Nucleus accumbens (tissue), 56 donors: ENCODE measurements at places on chromosomes 4 and X.
A peak's percentile ranks its signal among the peaks of the same experiment; 100 is the strongest.

DNA sequence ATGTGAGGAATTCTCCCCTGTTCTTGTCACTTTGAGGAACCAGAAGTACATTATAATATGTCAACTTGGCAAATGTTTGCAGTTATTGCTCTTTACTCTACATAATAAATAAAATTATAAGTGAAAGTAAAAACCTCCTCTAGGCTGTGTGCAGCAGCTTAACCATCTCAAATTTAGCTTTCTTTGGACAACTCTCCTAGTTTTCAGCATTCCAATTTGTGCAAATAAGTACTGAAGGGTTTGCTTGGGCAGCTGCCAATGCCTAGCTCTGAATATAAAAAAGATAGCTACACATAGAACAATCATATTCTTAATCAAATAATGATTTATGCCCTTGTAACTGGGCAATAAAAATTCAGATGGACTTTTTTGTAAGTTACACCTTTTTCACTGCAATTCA is 82.5 kb downstream of the GASK1B start:
- no peak for DNase-seq

GRCh38 chrX:9171841-9172463 is 138.0 kb upstream of the FAM9B start:
- DNase-seq: no peak

GRCh38 chrX:55489314-55490009 is at the start of gene USP51:
Gene USP51, minus strand, starts transcription at chrX:55489848. Its CDS starts 909 bp downstream, at chrX:55488939.
- DNase-seq: peak; percentile 13

DNA sequence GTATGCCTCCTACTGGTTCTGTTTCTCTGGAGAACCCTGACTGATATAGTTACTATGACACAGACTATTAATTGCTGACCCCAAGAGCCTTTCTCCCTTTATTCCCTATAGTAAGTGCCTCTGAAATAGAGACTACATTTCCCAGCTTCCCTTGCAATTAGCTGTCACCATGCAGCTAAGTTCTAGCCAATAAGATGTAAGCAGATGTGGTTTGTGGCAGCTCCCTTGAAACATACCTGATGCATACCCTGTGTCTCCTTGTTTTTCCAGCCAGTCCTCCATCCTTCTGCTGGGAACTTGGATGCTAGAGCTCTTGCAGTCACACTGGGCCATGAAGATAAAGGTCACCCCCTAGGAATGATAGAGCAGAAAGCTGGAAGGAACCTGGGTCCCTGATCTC is 9.7 kb upstream of the TMEM165 start:
- no peak for DNase-seq

DNA sequence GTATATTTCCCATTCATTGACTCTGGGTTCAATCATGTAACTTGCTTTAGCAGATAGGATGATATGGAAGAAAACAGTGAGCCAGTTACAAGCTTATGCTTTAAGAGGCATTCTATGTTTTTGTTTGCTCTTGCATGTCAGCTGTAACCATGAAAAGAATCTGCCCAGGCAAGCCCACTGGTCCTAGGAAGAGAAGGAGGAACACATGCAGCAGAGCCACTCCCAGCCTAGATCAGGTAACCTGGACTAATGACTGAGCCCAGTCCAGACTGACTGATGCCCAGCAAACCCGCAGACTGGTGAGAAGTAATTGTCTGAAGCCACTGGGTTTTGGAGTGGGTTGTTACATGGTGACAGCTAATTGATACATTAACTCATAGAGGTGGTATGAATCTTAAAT is 167.9 kb downstream of the COL4A6 start:
- DNase-seq: no peak

DNA sequence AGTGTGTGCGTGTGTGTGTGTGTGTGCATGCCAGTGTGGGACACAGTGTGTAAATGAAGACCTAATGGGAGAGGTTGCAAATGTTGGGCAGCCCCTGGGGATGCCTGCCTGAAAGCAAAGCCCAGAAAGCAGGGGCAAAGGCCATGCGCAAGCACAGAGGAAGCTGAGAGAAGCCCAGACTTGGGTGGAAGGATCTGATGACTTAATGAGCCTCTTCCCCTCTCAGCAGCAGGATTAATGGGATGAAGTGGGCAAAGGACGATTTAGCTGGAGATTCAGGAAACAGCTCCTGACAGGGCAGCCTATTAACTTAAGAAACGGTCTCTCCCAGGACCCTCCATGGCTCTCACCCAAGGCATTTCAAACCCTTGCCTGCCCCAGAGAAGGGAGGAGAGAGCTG is 107.3 kb downstream of the EFNB1 start:
- DNase-seq: no peak

DNA sequence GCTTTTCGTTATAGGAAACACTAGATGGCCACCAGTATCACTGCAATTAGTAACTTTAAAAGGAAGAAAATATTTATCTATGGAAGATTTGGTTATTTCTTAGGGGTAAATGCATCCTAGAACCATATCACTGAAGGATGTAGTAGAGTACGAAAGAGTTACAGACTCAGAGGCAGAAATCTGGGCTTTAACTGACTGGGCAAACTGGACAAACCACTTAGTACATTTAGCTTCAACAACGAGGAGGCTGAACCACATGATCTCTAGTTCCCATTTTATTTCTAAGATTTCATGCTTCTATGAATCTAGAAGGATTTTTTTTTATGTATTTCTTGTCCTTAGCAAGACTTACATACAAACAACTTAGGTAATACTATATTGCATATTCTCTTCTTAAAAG is 93.0 kb downstream of the SMARCA5 start:
- DNase-seq: no peak

DNA sequence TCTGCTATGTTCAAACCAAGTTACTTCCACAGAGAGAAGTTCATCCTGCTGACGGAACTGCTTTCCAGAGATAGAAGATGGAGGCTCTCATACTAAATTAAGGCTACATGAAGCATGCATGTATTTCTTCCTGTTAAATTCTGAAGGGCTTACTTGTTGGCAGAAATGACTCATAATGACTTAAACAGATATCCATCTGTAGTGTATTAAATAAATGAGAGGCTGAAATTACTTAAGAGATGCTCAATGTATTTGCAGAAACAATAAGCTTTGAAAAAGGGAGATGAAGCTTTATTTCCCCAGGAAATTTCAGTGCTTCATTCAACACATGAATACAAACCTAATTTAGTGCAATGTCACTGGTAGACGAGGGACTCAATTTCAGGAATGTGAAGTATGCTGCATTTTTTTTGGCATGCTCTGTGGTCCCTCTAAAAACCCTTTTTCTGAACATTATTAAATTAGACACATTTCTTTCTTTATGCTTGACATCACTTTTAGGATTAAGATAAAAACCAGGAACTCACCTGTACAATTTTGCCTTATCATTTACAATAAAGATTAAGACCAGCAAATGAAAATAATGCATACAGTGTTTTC is 759.1 kb upstream of the POU3F4 start:
- no peak for DNase-seq

DNA sequence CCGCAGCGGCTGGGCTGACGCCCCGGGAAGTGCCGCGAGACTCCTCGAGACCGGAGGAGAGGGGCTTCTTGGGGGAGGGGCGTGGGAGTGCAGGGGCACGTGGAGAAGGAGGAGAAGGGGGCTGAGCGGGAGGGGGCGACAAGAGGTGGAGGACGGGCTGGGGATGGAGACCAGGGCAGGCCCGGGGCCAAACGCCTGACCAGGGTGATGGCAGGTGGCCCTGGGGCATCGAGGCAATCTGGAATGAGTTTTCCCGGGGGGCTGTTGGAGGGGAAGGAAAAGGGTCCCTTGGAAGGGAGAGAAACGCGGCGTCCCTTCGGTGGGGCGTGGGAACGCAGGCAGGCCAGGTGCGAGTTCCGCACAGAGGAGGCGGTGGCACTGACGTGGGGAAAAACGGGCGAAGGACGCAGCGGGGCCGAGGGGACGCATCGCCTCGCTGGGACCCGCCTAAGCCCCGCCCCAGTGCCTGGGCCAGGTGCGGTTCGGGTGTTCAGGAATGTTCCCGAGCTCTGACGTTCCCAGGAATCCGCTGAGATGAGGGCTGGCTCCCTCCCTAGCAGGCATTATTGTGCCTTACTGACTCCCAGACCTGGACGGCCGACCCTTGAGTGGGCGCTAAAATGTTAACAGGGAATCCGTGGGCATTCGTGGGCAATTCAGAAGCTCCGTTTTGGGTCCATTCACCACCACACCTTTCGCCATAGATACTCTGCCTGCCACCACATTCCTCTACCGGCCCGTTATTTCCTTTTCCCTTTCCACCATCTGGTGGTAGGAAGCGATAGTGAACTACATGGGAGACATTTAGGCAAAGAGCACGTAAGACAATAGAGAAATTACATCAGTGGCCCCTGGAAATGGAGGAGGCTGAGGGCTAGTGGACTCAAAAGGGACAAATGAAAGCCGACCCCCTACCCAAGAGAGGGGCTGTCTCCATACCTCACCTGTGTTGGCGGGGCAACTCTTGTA is 795 bp upstream of the SH3KBP1 start:
- peak; percentile 11 for DNase-seq

GRCh38 chr4:171142639-171143038 is 670.6 kb upstream of the GALNTL6 start:
- DNase-seq: no peak

DNA sequence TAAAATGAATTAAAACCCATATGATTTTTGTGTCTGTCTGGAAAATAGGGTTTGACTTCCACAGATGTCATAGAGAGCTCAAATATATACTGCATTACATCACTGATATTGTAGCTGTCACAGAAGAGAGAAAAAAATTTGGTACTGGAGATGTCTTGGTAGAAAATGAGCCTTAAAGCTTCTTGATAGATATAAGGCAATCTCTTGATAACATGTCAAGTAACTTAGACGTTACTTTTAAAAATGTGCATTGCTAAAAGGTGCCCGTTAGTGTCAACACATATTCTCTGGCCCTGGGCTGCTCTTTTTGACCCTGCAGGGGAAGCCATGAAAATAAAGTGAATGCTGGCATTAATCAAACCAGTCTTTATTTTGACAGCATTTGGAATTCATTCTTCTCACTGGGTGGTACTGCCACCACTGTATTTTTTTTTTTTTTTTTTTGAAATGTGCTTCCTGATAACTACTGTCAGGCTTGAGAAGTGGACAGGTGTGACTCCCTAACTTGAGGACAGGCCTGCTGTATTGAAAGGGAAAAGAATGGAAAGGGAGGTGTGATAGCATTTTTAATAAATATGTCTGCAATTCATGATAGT is 53.0 kb upstream of the RAPGEF2 start:
- DNase-seq: no peak

DNA sequence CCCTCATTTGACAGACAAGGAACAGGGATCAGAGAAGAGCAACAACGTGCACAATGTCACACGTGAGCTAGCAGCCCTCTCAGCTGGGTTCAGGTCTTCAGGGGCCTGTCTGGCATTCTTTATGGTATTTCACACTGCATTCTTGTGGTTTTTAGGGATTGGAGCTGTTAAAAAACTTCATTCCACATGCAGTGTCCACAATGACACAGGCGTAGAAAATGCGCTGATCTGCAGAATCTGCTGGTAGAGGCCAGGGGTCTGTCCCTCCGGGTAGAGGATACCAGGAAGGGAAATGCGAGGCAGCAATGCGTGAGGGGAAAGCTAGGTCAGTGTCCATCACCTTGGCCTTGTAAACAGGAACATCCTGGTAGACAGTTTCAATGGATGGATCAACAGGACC is 36.6 kb downstream of the MAP7D3 start:
- DNase-seq: no peak

GRCh38 chr4:77044461-77045150 is 31.2 kb downstream of the CCNI start:
- DNase-seq: no peak

GRCh38 chr4:120096508-120097297 is 30.1 kb upstream of the MAD2L1 start:
- no peak for DNase-seq

DNA sequence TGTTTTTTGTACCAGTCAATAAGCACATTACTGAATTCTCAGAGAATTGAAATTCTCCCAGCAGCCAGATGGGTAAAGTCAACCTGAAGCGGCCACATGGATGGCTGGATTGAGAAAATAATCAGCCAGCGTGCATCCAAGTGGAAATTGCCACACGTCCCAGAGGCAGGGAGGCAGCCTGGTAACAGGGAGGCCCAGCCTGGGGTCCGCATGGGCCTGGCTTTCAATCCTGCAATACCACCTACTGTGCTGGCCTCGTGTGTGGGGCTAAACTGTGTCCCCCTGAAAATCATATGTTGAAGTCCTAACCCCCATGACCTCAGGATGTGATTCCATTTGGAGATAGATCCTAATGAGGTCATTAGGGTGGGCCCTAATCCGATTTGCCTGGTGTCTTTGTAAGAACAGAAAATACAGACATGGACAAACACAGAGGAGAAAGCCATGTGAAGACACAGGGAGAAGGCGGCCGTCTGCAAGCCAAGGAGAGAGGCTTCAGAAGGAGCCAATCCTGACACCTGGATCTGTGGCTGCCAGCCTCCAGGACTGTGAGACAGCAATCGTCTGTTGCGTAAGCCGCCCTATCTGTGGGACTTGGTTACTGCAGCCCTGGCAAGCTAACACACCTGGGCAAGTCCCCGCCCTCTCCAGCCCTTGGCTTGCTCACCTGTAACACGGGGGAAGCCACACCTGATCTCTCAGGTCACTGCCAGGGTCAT is 90.3 kb downstream of the JAKMIP1 start:
- no peak for DNase-seq

- DNase-seq: no peak
These were observed 66.5 kb downstream of the MAMLD1 start for GRCh38 chrX:150429594-150429993.

- no peak for DNase-seq
These were observed 1.7 kb downstream of the GALNT7 start for GRCh38 chr4:173170182-173170778.

- DNase-seq: no peak
These were observed 6.4 kb downstream of the MTM1 start for GRCh38 chrX:150574559-150575418.

GRCh38 chrX:77962068-77962902 is 7.2 kb downstream of the PGAM4 start:
- no peak for DNase-seq

DNA sequence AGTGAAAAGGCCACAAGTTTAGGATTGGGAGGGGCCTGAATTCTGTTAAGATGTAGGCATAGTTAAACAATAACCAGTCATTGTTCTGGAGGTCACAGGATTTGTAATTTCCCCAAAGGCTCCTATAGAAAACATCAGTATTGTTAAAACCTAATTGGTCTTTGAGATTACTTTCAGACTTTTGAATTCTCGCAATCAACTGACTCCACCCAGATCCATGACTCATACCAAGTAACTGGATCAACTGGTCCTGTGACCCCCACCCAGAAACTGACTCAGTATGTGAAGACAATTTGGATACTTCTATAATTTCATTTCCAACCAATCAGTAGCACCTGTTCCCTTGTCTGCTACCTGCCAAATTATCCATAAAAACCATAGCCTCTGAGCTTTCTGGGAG is 28.4 kb downstream of the MAGEB16 start:
- no peak for DNase-seq

DNA sequence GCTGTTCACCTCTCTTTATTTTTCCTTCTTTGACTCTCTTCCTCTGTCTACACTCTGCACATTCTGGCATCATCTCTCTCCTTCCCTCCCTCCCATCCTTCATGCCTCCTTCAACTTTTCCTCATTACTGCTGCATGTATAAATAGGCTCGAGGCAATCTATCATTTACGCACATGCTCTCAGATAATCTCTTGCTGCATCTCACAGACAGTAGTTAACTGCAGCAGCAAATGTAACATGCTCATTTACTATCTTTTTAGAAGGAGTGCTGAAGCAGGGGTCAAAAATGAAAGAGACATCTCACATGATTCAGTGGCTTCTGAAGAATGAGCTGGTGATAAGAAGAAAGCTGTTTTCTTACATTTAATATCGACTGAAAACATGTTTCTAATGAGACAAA is 127.7 kb downstream of the RASL11B start:
- no peak for DNase-seq

- DNase-seq: no peak
These were observed 501.8 kb downstream of the BCOR start for GRCh38 chrX:39595977-39596376.

- DNase-seq: no peak
These were observed 43.8 kb downstream of the PDS5A start for GRCh38 chr4:39933671-39934590.
